Stimulated activated CD4-positive, alpha-beta T cell treated with anti-CD3 and anti-CD28 coated beads, TNF-alpha, amount 100 ng/mL, for 24 hours (primary cell): ENCODE measurements at places on chromosomes 1 and 21.
A peak's percentile ranks its signal among the peaks of the same experiment; 100 is the strongest.

GRCh38 chr1:155037043-155037442 lies 3.4 kb downstream of the DCST1 start:
- no peak for DNase-seq

DNA sequence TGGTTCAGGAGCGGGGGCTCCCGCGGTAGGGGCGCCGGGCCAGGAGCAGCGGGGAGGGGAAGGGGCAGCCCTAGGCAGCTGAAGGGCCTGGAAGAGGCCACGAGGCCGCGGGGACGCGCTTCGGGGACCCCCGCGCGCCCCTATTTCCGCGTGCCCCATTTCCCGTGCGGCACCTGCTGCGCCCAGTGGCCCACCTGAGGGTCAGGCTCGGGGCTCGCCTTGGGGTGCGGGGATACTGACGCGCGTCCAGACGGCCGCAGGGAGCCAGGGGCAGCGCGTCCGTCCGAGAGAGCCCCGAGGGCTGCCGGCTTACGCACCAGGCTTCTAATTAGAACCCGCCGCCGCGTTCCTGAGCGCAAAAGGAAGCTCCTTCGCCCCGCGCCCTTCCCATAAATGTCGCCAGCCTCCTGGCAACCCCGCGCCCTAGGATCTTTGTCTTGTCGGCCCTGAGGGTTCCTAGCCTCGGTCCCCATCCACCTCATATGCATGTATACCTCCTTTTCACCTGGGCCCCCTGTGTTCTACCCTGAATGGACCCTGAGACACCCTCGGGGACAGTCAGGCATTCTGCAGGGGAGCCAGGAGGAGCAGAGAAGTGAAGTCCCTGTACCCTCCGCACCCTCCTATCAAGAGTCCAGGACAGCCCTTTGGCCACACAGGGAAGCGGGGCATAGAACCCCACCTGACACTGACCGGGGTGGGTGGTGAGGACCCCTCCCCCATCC lies 1.8 kb downstream of the WNT3A start:
- DNase-seq, result no peak

DNA sequence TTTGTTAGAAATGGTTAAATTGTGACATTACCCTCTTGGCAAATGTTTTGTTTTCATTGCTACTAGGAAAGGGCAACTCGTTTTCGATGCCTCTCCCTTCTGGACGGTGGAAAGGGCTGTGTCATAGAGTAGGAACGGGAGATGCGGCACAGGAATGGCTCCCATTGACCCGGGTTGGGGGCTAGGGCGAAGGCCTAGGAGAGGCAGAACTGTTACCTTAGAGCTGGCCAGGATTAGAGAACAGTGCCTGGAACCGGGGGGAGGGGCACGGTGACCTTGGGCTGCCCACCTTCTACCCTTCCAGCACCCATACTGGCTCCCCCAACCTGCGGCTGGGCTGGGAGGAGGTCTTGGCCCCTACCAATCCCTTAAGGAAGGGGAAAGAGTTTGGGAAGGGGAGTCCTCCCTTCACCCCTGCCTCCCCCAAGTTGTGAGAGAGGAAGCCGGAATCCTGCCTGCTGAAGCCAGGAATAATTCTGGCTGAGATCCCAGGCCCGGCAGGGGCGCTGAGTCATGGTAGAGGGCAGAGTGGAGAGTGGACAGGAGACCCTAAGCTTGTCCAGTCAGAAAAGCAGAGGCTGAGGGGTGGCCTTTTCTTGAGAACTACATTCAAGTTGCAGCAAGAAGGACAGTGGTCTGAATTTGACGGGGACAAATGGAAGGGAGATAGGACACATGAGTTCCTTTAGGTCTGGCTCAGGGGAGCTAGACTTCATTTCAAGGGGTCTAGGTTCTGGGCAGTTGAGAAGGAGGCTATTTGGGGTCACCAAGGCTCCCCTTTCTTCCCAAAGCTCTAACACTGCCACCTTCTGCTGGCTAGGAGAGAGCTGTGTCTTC lies 8.2 kb downstream of the LMNA start:
- DNase-seq, result no peak

DNA sequence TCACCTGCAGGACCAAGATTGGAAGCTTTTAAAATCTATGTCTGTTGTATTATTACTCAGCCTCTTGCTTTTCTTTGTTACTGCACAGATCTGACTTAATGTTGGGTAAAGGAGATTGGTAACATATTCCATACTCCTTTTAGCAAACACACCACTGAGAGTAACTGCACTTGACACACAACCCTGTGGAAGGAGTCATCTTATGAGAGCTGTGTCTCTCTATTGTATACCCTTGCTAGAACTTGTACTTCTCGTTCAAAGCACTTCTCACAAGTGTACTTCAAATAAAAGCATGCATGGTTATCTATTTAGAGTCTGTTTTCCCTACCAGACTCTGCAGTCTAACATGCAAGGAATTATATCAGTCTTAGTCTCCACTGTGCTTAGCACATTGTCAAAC lies 813.4 kb downstream of the ADGRL2 start:
- DNase-seq, result no peak

DNA sequence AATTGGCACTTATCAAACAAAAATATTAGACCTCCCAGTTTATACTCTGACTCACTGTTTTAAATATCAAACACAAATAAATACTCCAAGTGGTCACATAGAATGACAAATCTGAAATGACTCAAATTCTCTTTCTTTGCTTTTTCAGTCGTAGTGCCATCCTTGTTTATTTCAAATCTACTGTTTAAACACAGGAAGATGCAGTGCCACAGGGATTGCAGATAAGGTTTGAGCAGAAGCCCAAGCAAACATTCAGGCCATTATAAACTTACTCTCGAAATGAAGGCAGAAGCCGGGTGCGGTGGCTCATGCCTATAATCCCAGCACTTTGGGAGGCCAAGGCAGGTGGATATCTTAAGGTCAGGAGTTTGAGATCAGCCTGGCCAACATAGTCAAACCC lies 255.4 kb upstream of the PLXNA2 start:
- DNase-seq, result no peak

DNA sequence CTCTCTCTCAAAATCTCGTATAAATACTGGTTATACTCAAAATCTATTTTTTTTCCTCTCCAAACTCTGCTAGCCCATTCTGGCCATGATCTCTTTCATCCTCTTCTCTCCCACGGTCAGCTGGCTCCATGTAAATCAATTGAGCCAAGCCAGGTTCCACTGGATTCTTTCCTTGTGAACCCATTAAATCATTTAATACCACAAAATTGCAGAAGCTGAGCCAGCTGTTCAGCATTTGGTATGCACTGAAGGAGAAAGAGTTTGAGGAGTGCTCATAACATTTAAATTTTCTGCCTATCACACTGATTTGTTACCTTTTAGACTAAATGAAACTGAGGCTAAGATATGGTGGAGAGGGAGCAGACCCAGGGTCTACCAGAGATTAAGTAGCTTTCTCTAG lies 29.1 kb upstream of the TADA1 start:
- no peak for DNase-seq

DNA sequence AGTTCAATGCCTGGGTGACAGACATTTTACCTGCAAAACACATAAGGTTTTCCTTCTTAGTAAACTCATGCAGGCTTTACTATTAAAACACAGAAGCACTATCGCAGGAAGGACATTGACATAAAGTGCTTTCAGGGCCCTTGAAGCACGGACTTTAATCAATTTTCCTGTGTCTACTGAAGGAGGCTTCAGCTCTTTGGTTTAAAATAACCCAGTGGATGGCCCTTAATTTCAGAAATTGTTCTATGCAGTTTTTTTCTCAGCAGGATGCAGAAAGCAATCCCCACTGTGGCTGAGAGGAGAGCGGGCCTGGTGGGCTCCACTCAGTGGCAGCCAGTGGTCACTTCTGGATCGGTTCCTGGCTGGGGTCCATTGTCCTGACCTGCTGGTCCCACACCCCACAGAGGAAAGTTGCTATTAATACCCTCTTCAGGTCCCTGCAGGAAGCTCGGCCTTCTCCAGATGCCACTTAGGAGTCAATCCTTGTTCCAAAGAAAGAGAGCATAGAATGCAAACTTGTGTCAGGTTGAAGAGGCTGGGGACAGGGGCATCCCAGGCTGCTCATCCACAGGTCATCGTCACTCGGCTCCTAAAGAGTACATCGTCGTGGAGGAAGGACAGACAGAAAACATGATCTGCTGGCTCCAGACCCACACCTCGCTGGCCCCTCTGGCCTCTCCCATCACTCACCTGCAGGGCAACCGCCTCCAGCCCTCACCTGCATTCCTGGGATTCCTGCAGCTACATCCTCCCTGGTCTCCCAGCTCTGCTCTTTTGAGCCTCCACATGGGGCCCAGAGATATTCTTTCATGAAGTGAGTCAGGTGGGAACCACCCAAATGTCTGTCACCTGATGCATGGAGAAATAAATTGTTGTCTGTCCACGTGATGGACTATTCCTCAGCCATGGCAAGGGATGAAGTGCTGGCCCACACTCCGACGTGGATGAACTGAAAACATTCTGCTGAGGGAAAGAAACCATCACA lies 153.1 kb downstream of the PSMG1 start:
- DNase-seq, result no peak

DNA sequence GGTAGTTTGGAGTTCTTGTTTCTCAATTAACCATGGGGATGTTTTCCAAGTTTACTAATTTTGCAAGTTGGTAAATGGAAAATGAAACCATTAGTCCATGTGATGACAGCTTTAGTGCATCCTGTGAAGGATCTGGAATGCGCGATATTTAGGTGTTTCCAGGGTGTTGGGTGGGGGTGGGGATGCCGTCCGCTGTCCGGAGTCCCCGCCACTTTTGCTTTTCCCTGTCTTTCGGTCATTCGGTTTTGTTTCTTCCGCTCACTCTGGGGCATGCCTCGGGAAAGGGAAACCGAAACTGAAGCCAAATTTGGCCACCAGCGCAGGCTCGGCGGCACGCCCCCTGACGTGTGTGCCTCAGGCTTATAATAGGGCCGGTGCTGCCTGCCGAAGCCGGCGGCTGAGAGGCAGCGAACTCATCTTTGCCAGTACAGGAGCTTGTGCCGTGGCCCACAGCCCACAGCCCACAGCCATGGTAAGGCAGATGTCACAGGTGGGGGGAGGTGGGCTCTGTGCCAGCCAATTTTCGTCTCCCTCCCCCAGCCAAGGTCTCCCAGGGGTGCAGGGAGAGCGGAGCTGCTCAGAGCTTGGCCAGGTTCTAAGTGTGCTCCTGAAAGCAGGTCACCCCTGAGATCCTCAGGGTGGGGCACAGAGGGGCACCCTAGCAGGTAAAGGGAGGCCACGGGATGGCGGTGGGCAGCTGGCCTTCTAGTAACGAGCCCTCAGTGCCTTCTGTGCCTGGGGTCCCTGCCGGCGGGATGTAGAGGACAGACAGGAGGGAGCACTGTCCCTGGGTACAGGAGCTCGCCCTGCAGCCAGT lies at the start of gene ISG15:
TSS of gene ISG15 (plus strand) at position 393 of the 817 bp plus-strand sequence. CDS start at position 470, 77 bp downstream.
- peak; percentile 66 for DNase-seq
